Karpas-422 (cell line): ENCODE measurements at places on chromosomes 1 and 21.

DNA sequence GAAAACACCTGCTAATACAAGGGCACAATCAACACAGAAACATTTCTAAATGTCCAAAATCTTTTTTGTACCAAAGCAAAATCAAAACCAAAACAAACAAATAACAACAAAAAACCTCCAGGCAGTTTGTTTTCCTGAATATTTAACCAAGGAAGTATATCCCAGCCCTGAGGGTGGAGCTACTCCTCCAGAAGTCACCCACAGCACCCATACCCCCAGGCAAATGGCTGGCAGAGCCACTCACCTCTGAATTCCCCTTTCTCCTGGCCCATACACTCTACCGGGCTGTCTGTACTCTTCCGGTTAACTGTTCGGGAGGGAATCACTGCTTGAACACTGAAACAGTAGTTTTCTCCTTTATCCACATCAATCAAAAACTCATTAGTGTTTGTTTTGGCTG is 9.5 kb downstream of the F3 start:
- DNase-seq = no peak

DNA sequence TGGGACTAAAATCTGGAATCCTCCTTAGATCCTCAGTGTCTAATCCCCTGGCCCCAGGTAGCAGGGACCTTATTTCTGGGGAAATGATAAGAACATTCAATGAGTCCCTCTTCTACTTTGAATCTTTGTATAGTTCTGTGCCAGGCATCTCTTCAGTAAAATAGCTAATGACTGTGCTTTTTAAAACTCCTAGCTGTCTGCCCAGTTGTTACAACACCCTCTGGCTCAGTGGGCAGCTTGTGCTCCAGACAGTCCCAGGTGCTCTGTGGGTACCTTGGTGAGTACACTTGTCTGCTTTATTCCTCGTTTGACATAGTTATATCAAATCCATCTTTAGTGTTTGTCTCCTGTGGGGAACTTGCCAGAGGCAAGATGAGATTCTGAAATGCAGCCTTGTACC is 18.0 kb downstream of the TGFB2 start:
- no peak for DNase-seq

DNA sequence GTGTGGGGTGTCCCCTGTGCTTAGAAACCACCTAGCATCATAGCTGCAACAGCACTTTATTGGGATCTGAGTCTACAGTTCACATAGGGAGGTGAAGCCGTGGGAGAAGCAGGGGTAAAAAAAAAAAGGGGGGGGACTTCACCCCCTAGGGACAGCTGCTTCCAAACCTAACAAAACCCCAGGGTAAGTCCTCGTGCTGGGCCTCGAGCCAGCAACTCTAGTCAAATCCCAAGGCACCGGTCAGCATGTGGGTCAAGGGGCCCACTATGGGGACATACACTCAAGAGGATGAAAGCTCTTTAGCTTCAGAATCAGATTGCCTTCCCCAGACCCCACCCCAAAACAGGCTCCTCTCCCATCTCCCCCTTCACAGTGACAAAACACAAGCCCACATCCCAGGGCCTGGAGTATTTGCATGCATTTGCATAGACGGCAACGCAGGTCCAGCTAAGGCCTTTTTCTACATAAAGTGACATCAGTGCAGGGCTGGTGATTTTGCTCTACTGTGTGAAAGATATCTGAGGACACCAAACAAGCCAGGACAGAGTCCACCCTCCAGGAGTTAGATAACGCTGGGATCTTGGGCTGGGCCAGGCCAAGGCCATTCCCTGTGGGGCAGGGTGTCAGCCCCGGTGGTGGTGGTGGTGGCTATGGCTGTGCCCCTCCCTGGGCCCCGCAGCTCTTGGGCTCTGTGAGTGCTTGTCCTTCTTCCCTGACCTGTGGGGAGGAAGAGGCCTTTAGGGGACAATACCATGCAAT is 8.1 kb upstream of the PMVK start:
- peak; percentile 81 for DNase-seq

GRCh38 chr1:183590244-183591191 is at the start of gene NCF2:
Gene NCF2 (minus strand): TSS chr1:183590459. CDS start chr1:183590329, 130 bp downstream.
- peak; percentile 91 for DNase-seq

DNA sequence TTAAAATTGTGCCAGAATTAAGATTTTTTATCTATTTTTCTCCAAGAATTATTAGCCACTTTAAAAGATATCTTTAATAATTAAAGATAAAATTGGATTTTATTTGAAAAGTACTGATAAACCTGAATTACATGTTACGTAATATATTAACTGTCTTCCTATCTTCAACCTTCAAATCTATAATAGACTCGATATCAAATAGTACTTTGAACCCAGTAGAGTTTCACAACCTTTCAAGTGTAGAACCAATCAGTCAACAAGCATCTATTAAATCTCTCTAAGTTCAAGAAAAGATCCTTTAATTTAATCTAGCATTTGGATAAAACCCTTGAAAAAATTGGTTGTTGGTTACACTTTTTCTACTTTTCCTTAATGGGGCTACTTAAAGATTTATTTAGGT is 271.4 kb downstream of the GPR52 start:
- DNase-seq = no peak

- DNase-seq = no peak
Observed at GRCh38 chr21:45085700-45086099, 11.3 kb downstream of the ADARB1 start.

DNA sequence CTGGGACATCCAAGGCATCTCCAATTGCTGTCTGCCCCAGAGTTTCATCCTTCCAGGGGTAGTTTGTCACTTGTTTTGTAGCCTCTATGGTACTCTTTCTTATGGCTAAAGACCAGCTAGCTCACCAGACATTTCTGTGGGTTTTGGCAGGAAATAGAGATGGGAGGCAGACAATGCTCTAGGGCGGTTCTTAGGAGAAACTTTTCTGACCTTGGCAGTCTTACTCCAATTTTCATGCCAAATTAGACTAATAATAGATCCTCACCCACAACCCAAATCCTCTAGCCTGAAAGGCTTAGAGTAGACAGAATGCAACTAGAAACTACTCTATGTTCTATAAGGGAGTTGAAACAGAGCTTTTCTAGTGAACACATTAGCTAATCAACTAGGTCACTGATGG is 69.8 kb downstream of the LRIG2 start:
- DNase-seq = no peak

- no peak for DNase-seq
Observed at GRCh38 chr1:150466964-150467363, 20.3 kb upstream of the TARS2 start.

GRCh38 chr1:22749919-22750684 is 39.5 kb downstream of the EPHB2 start:
- peak; percentile 48 for DNase-seq

GRCh38 chr1:23040509-23040908 is 21.2 kb downstream of the KDM1A start:
- no peak for DNase-seq

DNA sequence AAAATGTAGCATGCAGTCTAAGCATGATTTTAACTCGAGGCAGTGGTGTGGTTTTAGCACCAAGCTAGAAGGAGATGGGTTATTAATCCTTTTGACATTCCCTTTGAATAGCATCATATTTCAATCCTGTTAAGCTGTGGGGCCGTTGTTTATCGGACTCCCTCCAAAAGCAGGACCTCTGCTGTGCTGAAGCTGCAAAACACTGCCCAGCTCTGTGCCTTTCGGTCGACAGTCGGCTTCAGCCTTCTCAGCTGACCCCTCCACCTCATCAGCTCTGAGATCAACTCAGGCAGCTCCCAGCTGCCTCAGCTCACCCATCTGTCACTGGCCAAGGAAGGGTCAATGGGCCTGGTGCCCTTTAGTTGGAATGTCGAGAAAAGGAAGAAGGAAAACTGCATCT is 95.5 kb downstream of the KAZN start:
- no peak for DNase-seq

DNA sequence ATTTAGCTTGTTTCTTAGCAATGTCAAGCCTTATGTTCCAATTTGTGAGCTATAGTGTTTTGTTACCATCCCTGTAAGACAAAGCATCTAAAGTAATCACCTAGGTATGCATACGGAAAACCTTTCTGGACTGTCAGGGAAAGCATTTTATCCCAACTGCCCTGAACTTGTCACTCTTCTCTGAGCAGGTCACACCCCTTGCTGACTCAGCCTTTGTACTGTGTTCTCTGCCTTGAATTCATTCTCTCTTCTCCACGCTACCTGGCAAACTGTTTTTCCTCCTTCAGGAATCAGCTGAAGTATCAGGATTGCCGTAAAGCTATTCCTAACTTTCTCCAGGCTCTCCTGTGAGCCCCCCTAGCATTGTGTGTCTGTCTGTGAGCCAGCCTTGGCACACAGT is 54.2 kb downstream of the PBX1 start:
- no peak for DNase-seq

- peak; percentile 81 for DNase-seq
Observed at GRCh38 chr1:61641578-61642336, 83.2 kb downstream of the TM2D1 start.

- DNase-seq = peak; percentile 86
Observed at GRCh38 chr21:45138199-45139002, 64.0 kb downstream of the ADARB1 start.

DNA sequence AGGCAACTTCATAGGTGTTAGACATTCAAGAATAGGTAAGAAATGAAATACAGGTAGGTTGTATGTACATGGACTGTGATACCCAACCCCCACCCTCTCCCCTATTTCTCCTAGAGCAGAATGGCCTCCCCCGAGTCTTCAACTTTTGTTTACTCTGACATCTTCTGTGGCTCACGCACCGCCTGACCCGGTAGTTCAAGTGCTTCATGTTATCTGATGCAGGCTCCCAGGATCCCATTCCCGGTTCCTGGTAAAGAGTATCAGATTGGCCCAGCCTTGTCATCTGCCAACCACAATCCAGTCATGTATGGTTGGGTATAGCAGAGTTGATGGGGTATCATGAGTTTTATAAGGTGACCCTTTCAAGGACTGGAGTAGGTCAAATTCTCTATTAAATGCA is 9.1 kb downstream of the GNAI3 start:
- no peak for DNase-seq

GRCh38 chr1:199747984-199748383 is 279.5 kb upstream of the NR5A2 start:
- no peak for DNase-seq

- DNase-seq = no peak
Observed at GRCh38 chr1:172141341-172141881, 279.1 kb upstream of the C1orf105 start.

GRCh38 chr1:94000510-94001282 is 91.5 kb upstream of the GCLM start:
- DNase-seq = no peak

DNA sequence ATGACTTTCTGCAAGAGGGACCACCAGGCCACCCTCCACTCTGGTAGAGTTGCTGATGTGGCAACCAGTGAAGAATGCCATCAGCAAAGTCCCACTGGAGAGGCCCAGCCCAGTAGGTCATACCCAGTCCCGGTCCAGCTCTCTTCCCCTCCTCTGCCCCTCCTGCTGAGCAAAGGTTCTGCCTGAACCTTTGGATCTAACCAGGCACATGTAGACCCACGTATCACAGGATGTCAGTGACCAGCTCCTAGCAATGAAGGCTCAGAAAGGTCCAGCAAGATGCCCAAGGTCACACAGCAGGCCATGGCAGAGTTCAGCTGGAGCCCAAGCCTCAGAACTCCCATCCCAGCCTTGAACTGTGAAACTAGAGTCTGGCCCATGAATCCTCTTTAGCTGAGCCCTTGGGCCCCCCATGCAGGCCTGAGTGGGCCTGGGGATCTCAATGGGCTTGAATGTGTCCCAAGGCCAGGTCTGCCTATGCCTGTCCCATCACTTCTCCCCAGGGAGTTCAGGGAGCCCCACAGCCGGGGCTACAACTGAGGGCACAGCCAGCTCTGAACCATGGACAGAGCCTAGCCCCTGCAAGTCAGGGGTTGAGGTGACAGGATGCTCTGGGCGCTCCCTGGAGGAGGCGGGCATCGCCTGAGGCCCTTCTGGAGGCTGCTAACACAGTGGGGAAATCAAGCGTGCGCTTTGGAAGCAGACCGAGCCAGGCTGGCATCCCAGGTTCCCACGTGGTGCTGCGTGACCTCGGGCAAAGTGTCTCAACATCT is 21.4 kb upstream of the PADI1 start:
- no peak for DNase-seq

DNA sequence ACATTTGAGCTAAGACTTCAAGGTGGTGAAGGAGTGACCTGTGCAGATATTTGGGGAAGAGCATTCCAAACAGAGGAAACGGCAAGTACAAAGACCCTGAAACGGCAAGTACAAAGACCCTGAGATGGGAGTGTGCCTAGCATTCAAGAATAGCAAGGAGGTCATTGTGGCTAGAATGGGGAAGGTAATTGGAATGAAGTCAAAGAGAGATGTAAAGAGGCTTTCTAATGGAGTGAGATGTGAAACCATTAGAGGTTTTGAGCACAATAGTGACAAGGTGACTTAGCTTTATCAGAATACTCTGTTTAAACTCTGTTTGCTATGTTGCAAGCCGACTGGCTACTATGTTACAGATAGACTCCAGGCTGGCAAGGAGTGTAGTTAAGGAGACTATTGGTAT is 4.4 kb downstream of the CDC7 start:
- no peak for DNase-seq

DNA sequence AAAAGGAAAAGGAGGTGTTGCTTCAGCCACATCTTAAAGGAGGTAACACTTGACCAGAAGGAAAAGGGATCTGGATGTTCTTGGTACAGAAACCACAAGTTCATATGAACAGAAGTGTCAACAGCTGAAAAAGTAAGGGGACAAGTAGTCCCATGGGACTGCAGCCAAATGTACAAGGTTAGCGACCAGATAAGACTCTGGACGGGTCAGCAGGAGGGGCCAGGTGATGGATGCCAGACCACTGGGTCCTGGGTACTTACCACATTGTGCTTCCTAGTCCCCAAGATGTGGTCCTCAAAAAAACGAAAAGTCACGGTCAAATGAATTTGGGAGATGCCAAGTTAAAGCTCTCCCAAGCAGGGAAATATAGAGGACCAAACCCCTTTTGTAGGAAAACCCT is 16.6 kb upstream of the BMP8A start:
- no peak for DNase-seq

GRCh38 chr1:1354271-1355247 is 3.8 kb downstream of the MXRA8 start:
- DNase-seq = no peak

DNA sequence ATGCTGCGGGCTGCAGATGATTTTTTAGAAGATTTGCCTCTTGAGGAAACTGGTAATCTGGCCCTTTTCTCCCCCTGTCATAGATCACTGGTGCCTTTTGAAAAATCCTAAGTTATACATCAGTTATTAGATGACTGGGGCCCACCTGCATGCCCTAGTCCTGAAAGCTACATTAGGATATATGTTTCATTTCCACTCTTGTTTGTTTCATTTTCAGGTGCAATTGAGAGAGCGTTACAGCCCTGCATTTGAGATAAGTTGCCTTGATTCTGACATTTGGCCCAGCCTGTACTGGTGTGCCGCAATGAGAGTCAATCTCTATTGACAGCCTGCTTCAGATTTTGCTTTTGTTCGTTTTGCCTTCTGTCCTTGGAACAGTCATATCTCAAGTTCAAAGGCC is 8.1 kb upstream of the IFI44 start:
- no peak for DNase-seq

- no peak for DNase-seq
Observed at GRCh38 chr1:225342695-225343094, 85.1 kb downstream of the LBR start.

DNA sequence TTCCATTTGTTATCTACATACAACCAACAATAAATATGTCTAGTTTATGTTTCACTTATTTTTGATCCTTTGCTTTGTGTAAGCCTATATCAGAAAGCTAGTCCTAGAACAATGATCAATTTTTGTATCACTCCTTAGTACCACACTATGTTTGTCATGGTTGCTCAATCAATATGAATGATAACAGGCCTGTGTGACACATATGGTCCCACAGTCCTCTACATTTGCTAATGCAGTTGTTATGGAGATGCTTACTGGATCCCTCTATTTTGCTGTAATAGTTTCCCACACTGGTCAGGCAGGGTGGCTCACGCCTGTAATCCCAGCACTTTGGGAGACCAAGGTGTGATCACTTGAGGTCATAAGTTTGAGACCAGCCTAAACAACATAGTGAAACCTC is 59.1 kb downstream of the ERO1B start:
- no peak for DNase-seq
